Cerebellum (tissue), 4 donors: ENCODE measurements at places on chromosomes 11 and 22. TPM values are rescaled to one million over a fixed set of nuclear protein-coding genes. Genes with fewer than 3 reads are reported as not detected.

DNA sequence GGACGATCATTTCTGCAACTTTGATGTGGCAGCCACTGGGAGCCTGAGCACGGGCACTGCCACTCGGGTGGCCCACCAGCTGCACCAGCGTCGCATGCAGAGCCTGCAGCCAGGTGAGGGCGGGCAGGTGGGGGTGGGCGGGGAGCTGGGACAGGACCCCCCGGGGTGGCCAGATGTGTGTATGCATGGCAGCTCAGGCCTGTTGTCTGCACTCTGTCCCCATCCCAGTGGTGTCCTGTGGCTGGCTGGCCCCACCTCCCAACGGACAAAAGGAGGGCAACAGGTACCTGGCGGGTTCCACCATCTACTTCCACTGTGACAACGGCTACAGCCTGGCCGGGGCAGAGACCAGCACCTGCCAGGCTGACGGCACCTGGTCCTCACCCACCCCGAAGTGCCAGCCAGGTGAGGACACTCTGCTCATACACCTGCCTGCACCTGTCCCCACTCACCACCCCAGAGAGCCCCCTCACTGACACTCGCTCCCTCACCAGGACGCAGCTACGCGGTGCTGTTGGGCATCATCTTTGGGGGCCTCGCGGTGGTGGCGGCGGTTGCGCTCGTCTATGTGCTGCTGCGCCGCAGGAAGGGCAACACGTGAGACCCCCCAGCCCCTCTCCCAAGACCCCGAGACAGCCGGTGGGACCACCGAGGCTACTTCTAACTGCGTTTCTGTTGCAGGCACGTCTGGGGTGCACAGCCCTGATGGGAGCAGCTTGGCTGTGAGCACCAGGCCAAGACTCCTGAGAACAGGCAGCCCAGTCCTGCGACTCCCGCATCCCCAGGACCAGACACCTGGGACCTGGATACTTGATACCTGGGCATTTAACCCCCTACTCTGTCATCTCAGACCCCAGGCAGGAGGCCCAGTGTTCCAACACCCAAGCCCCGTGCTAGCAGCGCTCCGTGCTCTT lies 6.7 kb downstream of the SUSD2 start:
- DNase-seq, result no peak

- DNase-seq, result no peak
These were observed 54.7 kb downstream of the WNT11 start for GRCh38 chr11:76151556-76152085.

DNA sequence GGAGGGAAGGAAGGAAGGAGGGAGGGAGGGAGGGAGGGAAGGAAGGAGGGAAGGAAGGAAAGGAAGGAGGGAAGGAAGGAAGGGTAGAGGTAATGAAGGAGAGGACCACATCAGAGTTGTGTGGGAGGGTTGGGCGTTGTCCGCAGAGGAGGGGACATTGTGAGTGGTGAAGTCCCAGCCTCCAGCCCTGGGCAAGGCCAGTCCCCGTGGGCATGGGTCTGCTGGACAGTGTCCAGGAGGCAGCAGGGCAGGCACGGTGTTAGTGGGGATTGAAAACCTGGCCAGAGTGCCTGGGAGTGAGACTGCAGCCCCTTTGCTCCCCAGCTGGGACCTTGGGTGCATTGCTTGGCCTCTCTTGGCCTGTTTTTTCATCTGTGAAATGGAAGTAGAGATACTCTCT lies 1462.3 kb downstream of the BRD1 start:
- no peak for DNase-seq

GRCh38 chr11:69445131-69445470 lies 36.4 kb upstream of the LINC01488 start:
- DNase-seq, result no peak

GRCh38 chr11:47889714-47890441 lies 41.7 kb upstream of the NUP160 start:
- no peak for DNase-seq

DNA sequence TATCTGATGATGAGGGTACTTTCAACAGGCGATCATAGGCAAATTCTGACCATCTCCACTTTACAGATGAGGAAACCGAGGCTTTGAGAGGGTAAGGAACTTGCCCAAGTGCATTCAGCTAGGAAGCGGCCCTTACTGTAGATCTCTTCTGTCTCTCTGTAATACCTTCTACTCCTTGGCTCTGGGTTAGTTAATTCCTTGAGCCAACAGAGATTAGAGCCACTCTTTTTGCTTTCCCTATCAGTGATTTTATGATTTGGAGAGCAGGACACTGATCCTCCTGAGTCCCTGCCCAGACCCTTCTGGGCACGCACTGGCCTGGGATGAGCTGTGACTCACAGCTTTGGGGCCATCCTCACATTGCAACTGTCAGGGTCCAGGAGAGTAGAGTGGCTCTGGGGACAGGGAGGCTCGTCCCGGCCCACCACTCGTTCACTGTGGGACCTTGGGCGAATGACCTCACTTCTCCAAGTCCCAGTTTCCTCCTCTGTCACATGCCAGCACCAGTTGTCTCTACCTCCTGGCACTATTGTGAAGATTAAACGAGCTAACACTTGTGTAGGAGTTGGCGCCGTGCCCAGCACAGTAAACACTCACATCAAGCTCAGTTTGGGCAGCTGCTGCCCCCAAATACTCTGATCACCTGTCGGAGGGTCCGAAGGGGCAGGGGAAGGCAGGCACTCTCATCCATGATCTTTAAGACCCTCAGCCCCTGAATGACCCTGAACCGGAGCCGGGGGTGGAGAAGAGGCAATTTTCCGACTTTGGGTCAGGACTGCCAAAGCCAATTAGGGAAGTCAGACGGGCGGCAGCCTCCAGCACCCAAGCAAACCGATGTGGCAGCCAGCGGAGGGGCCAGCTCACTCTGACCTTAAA lies 235.0 kb downstream of the MIAT start:
- DNase-seq, result no peak

DNA sequence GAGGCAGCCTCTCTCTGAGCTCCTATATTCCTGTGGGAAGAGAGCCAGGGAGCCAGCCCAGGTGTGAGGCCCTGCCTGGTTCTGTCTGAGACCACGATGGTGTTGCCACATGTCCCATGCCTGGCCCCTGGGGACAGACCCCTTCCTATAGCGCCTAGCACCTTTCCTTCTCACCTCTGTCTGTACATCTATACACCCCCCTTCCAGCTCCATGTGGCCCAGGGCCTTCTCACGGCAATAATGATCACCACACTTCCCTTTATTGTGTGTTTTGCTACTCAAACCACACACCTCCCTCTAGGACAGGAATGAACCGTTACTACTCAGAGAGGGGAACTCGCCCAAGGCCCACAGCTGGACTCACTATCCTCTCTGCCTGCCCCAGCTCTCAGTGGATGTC lies 12.8 kb downstream of the CD82 start:
- DNase-seq, result no peak

DNA sequence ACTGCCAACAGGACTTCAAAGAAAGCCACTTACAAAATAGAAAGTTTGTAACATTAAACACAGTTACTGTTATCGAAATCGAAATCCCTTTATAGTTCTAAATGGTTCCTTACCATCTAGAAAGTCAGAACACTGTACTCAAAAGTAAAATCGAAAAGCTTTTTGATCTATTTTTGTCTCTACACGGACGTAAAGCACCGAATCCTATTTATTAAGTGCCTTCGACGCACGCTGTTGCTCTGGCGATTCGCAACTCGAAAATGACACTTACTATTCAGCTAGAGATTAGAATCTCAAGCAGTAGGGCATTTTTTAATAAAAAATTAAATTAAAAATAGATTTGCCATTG lies 78.3 kb downstream of the LARGE1 start:
- DNase-seq, result no peak

DNA sequence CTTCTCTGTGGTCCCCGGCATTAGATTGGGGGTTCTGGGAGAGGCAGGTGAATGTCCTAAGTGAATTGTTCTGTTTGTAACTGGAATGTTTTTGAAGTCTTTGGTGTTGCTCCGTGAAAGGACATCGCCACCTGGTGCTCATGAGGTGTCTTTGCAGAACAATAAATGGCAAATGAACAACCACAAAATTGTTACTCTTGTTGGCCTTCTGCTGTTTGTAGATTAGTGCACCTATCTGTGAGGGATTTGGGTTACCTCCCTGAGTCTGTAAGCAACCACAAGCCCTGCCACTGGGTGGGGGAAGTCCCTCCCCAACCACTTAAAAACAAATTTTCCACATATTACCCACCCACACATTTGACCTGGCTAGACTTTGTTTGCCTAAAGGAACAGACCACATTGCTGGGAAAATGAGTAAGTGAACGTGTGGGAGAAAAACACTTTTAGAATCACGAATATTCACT lies 4.7 kb downstream of the MPEG1 start:
- DNase-seq, result peak; percentile 42

DNA sequence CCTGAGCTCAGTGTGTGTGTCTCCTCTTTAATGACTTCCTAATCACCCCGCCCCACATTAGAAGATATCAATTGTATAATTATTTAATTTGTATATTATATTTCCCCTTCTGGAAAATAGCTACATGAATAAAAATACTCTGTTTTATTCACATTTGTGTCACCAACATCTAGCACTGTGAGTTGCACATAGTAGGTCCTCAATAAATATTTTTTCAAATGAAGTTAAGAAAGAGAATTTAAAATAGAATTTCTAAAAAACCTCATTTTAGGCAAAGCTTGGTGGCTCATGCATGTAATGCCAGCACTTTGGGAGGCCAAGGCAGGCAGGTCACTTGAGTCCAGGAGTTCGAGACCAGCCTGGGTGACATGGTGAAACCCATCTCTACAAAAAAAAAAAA lies 59.7 kb downstream of the FAM83F start:
- no peak for DNase-seq

- DNase-seq, result no peak
These were observed 67.6 kb downstream of the BARX2 start for GRCh38 chr11:129443276-129443675.

DNA sequence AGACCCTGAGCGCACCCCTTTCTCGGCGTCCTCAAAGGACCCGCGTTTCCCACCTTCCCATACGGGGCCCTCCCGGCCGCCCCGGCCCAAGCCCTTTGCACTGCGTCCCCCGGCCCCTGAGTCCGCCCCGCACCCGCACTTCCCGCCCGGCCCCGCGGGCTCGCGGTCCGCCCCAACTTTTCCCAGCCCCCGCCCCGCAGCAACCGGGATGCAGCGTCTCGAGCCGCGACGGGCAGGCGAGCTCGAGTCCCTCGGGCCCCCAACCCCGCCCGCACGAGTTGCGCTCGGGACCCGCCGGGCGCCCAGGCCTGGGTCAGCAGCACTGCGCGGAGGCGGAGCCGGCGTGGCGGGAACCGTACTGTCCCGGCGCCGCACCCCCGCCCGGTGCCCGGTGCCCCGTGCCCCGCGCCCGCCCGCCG lies 371 bp downstream of the SMCO4 start:
- DNase-seq, result no peak

DNA sequence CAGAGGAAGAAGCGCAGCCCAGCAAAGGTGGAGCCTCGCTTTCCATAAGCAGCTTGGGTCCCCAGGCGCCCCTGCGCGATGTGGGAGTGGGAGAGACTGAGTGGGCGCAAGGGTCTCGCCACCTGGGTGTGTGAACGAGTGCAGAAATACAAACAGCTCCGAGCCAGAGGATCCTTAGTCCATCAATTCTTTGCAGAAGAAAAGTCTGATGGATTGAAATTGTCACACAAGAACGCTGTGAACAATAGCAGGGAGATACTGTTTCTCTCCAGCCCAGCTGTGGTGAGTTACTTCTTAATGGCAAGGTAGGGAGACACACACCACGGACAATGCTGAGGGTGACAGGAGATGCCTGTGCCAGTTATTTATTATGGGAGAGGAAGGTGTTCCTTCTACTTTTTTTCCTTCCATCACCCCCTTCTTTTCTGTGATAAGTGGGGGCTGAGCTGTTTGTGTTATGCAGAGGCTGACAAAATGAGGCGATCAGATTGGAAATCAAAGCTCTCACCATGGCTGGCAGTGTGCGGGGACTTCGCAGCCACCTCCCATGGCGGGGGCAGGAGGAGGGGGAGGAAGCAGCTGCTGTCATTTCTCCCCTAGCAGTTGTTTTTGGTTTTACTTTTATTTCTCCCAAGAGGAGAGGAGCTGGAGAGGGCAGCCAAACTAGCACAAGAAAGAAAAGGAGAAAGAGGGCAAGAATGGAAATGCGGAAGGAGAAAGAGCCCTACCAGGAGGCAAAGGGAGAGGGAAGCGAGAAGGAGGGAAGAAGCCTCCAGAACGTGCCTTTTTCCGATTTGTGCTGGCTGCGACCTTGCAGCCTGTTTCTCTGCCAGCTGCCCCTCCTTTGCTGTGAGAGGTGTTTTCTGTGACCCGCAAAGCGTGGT lies 755.8 kb downstream of the NTM start:
- DNase-seq, result no peak

- no peak for DNase-seq
These were observed 63.2 kb downstream of the SGSM3 start for GRCh38 chr22:40433416-40434090.

- DNase-seq, result no peak
These were observed 406.5 kb upstream of the B3GAT1 start for GRCh38 chr11:134818516-134818915.

DNA sequence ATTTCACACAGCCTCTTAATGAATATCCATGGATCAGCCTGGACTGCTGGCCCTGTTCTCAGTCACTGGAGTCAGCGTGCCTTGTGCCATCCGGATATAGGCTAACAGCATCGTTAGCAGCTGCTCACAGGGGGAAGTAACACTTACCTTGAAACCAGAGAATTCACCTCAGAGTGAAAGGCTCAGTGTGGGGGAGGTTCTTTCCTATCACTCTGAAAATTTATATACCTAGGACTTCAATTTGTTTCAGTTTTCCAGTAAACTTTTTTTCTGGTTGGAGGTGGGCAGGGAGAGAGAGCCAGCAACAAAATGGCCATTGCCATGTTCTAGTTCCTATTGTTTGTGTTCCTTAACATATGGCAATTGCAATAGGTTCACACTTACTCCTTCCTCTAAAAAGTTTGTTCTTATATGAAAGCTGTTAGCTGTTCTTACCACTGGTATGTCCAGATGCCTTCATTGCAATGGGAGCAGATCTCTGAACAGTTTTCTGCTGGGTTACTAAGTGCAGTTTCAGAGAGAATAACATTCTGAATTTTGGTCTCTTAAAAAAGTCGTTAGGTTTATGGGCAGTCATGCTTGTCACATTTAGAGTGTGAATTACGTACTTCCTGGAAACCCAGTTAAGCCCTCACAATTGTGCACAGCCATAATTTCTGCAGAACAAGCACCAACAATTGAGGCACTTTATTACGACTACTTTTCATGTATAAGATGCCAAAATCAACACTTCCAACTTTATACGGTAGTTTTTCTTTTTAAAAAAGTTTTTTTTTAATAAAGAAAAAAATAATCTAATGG lies 247.6 kb downstream of the CADM1 start:
- DNase-seq, result peak; percentile 26

- no peak for DNase-seq
These were observed 15.0 kb upstream of the WT1 start for GRCh38 chr11:32450372-32450771.

OR52E8 gene
- total RNA-seq, result not detected

MAPK8IP2 gene
- 38.4 TPM for total RNA-seq

MEI1 gene
- total RNA-seq, result 0.73 TPM

IGLL1 gene
- not detected for total RNA-seq

YAP1 gene
- 41.6 TPM for total RNA-seq

KRTAP5-10 gene
- total RNA-seq, result not detected

SLC25A45 gene
- 0.73 TPM for total RNA-seq

PAX6 gene
- 165 TPM for total RNA-seq

LAYN gene
- 1.9 TPM for total RNA-seq

ANGPTL5 gene
- 0.45 TPM for total RNA-seq

PIK3IP1 gene
- total RNA-seq, result 11.2 TPM

C22orf42 gene
- total RNA-seq, result 1.6 TPM

OR8D4 gene
- total RNA-seq, result 0.18 TPM

FJX1 gene
- total RNA-seq, result 17.2 TPM
